ENCODE measurements at places on chromosomes 5 and 9.
A peak's percentile ranks its signal among the peaks of the same experiment; 100 is the strongest.

DNA sequence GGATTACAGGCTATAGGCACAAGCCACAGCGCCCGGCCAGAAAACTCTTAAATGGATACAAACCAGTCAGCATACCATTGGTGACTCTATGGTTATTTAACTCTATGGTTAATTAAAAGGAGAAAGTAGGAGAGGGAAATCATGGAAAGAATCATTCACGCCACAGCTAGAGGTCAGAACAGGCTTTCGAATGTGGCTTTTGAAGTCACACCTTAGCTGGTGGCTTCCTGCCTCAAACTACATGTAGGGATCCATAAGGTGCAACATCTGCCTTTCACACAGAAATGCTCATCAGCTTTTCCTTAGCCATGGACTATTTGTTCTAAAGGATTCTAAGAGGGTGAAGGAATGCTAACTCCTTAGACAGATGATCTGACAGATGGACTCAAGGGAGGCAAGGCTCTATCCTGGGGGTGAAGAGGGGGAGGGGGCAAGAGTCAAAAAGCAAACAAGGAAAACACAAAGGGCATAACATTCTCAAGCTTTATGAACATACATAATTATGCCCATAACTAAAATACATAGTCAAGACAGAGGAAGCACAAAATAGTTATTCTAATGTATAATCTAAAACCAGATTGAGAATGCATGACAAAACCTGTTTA is 130.9 kb downstream of the EFNA5 start:
- DNase-seq, result no peak

GRCh38 chr9:83639266-83639665 is 16.3 kb downstream of the IDNK start:
- DNase-seq, result no peak

GRCh38 chr9:133727876-133728441 is 10.2 kb downstream of the SARDH start:
- no peak for DNase-seq

GRCh38 chr5:158483281-158483860 is 616.3 kb downstream of the EBF1 start:
- no peak for DNase-seq

- DNase-seq, result no peak
Measured at GRCh38 chr5:90545511-90545910, 13.1 kb upstream of the ADGRV1 start.

GRCh38 chr9:12681620-12682019 is 11.6 kb upstream of the TYRP1 start:
- no peak for DNase-seq

DNA sequence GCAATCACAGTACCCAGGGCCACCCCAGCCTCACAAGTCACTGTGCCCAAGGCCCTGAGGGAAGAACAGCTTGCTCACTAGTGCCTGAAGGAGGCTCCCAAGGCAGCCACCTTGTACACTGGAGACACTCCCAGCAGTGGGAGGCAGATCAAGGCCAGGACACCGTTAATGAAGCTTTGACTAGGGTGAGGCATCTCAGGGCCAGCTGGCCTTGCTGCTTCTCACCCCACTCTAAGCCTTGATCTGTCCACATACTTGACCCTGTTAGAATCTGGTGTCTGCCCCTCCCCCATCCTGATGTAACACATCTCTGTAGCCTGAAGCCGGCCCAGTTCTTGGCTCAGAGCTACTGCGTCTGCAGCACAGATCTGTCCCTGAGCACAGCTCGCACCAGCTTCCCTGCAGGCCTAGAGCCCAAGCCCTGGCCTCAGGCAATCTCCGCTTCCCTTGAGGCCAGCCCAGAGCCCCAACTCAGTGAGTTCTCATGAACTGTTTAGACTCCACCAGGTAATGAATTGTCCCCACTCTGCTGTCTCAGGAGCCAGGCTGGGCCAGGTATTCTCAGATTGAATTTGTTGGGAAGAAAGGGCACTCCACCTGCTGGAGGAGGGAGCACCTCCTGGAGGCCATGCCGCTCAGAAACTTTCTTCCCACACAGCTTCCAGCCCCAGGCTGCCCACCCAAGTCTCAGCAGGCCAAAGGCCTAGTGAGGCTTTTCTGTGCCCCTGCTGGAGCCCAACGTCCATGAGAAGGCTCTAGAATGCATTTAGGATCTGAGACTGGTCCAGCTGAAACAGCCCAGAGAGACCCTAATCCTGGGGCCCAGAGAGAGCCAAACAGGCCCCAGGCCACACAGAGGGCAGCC is 13.4 kb upstream of the JADE2 start:
- DNase-seq, result no peak

- DNase-seq, result no peak
Measured at GRCh38 chr5:57896576-57896975, 414.0 kb upstream of the ACTBL2 start.

DNA sequence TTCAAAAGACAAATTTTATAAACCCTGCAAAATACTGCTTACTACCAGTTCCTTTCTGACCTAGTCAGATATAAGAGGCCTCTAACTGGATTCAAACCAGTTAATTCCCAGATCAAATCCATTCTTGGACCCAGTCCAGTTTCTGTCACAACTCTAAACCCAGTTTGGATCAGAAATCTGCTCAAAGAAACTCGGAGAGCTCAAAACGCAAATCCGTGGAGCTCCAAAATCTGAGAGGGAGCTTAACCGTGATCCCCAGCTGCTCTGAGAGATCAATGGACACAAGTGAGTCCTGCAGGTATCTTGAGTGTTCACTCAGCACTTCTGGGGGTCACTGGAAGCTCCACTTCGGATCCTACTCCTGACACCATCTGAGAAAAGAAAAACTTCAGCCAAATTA is 348.1 kb upstream of the PTGER4 start:
- no peak for DNase-seq

DNA sequence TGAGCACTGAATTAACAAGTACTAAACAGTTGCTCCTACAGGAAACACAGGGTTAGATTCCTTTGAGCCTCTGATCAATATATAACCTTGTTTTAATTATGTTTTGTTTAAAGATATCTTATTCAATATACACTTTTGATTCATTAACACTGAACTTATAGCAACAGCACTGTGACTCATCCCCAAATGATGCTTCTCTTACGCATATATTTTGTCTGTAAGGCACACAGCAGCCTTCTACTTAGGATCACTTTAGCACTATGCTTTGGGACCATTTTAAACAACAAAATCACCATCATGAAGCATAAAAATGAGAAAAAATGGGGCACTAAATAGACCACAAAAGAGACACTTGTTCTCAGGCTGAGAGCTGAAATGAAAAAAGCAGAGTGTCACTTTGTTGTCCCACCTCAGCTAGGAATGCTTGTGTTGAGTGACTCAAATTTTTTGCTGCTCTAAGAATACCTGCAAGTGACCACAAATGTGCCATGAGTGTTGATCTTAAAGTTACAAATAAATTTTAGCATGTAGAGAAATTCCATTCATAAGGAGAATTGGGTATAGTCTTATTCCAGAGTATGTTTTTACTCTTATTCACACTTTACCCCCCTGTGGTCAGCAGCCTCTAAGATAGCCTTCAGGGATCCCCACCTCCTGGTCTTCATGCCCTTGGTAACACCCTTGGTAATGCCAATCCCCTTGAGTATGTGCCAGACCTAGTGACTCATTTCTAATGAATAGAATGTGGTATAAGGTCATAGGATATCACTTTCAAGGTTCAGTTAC is 252.7 kb upstream of the IL12B start:
- no peak for DNase-seq

DNA sequence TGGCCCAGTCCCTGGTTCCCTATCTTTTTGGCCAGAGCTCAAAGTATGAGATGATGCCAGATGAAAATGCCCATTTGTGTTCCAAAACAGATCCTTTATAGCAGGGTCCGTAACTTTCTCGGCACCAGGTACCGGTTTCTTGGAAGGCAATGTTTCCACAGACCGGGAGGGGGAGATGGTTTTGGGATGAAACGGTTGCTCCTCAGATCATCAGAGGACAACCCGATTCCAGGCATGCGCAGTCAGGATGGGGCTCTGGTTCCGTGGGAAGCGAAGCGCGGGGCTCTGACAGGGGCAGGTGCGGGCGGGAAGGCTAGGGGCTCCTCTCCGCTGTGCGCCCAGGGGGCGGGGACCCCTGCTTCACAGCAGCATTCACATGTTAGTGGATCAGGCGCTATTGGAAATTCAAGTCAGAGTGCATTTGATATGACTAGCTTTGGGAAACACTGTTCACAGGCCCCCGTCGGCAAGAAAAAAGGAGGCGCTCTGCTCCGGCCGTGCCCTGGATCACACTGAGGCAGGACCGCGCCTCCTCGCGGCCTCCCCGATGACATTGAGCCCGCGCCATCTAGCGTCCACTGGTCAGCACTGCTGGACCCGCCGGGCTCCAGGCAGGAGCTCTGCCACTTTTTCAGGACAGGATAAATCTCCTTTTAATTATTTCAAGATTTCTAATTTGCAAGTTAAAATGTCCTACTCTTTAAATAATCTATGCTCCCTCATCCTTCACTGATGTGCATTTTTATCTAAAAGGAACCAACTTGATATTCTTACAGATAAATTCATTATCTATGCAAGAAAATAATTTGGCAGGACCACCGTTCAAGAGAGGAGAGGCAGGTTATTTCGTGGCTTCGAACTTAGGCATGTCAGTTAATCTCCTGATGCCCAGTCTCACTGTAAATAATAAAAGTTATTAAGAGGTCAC is 190.0 kb downstream of the FANCC start:
- DNase-seq, result peak; percentile 52

- DNase-seq, result no peak
Measured at GRCh38 chr5:172144931-172145869, 42.8 kb downstream of the STK10 start.

DNA sequence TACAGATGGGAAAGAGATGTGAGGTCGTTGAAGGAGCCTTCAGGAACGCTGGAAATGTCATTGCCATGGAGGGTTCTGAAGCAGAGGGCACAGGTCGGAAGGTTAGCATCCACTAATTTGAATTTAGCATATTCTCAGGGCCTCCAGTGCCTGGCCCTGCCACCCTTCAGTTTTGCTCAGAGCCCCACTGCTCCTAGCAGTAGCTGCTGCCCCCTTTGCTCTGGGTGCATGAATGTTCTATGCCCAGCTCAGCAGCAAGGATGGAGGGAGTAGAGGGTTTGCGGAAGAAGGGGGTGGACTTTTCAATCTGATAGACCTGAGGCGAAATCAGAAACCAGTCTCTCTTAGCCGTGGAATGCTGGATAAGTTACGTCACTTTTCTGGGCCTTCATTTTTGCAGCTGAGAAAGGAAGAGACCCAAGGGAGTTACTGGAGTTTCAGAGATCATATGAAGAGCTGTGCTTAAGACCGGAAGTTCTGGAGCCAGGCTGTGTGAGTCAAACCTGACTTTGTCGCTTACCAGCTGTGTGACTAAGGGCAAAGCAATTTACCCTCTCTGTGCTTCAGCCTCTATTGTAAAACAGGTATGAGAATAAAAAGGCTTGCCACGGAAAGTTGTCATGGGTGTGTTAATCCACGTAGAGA is 133.2 kb upstream of the PANK3 start:
- no peak for DNase-seq
